ENCODE measurements at places on chromosomes 13 and 19.

DNA sequence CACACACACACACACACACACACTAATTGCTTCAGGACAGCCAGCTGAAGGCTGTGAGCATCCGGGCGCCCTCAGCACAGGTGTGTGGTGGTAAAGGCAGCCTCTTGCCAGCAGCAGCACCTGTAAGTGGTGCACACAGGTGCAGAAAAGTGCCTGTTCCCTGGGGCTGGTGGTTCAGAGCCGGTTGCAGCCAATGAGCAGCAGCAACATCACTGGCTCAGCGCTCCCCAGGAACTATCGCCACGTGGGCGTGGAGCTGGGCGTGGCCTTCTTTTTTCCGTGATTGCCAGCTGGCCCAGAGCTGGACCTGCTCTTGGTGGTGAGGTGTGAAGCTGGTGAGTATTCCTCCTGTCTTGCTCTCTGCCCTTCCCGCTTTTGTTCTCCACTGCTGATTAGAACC is at the start of gene NLRP5:
NLRP5 (plus strand) TSS at position 289 of the 400 bp plus-strand sequence.
- no peak for DNase-seq

DNA sequence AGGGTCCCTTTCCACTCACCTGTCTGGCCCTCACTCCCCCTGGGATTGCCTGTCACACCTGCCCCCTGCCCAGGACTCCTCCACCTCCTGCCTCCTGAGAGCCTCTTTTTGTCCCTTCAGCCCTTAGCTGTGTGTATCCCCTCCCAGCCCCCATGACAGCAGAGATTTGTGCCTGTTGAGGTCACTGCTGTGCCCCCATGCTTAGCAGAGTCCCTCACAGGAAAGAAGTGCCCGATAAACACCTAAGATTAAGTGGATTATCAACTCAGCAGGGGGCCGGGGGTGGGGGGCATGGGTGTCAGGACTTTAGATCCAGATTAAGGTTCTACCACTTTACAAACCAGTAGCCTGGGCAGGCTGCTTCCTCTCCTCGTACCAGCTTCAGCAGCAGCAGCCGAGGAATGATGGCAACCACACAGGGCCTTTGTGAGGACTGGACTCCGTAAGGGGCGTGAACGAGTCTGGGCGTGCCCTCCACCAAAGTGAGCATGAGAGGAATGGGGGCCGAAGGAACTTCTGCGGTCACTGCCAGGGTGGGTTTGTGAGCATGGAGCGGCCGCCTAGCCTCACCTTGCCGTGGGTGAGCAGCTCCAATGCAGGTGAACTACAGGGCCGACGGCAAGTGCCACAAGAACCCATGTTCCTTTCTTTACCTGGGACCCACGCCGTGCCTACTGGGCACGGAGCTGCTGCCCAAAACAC is 36.1 kb downstream of the ZNF787 start:
- DNase-seq = no peak

DNA sequence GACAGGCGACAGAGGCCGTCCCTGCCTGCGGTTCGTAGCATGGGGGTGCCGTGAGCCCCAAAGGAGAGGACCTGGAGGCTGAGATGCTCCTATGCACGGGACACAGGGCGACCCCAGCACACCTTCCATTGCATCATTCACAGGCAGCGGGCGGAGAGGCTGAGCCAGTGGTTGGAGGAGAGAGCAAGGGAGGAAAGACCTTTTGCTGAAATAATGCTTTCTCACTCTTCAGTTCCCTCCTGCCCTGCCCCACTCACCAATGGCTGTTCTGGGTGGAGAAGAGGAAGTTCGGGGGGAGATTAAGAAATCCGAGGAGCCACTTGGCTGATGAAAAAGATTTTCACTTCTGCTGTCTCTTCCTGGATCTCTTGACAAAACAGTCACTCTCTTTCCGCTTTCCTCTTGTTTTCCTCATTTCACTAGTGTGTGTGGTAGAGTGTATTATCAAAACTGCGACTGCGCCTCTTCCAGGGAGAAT is at the start of gene NLRP12:
NLRP12 (minus strand) TSS at position 181 of the 478 bp plus-strand sequence; CDS start at position 41, 140 bp downstream.
- DNase-seq = no peak

DNA sequence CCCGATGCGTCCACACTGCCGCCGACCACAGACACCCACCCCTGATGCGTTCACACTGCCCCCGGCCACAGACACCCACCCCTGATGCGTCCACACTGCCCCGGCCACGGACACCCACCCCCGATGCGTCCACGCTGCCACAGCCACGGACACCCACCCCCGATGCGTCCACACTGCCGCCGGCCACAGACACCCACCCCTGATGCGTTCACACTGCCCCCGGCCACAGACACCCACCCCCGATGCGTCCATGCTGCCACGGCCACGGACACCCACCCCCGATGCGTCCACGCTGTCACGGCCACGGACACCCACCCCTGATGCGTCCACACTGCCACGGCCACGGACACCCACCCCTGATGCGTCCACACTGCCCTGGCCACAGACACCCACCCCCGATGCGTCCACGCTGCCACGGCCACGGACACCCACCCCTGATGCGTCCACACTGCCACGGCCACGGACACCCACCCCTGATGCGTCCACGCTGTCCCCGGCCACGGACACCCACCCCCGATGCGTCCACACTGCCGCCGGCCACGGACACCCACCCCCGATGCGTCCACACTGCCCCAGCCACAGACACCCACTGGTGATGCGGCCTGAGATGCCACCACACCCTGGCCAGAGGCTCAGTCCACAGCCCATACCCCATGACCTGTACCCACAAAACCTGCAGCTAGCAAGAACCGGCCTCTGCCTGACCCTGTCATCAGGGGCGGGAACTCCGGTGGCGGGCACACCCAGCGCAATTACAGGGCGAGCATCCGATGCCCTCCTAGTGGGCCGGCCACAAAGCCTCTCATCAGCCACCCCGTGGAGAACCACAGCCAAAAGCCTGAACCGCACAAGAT is 28.4 kb downstream of the RASA3 start:
- DNase-seq = no peak

GRCh38 chr13:25948910-25949309 is 102.9 kb downstream of the SHISA2 start:
- DNase-seq = no peak

DNA sequence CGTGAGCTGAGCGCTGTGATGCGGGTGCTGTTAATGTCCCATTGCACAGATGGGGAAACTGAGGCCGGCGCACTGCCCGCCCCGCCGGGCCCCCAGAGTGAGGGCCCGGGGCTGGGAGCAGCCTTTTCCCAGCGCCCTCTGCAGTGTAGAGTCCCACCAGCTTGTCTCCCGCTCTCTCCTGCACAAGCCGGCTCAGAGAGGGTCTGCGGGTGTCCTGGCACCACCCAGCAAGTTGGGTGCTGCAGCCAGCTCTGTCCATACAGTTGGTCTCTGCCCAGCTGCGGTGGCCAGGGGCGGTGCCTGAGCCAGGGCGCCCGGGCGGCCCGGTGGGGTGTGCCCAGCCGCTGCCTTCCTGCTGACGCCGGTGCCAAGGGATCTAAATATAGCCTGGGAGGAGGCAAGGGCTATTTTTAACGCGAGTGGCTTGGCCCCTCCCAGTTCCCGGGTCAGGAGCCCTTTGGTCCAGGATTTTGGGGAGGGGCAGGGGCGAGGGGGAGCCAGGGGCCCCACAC is 19.3 kb downstream of the GADD45B start:
- no peak for DNase-seq

DNA sequence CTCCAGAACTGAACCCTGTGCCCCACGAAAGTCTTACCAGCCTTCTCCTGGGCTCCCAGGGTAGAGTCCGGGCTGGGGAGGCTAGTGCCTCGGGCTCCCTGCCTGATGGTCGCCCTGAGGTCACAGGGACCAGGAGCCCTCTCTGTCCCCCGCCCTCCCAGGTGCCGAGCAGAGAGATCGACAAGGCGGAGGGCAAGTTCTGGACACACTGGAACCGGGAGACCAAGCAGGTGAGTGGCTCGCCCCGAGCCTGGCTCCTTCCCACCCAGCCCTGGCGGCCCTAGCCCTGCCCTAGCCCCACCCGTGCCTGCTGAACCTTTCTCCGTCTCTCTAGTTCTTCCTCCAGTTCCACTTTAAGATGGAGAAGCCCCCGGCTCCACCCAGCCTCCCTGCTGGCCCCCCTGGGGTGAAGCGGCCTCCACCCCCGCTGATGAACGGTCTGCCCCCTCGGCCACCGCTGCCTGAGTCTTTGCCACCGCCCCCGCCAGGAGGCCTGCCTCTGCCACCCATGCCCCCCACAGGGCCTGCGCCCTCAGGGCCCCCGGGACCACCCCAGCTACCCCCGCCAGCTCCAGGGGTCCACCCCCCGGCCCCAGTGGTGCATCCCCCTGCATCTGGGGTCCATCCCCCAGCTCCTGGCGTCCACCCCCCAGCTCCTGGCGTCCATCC is 1.6 kb upstream of the AMH start:
- DNase-seq = no peak

DNA sequence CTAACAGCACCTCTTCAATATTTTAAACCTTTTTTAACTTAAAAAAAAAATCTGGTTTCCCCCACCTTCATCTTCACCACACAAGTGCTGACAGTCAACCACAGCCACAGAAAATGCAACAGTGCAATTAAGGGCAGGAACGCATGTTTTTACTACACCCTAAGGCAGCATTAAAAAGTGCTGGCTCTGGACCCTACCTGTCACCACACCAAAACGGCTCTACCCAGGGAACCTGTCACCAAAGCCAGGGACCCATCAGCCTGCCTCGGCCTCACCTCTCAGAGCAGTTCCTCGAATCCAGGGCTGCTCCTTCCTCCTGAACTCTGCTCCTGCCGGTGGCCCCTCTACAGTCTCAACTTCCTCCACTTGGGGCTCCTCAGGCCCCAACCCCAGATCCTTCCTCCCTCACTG is 22.5 kb upstream of the SLC35E1 start:
- no peak for DNase-seq

DNA sequence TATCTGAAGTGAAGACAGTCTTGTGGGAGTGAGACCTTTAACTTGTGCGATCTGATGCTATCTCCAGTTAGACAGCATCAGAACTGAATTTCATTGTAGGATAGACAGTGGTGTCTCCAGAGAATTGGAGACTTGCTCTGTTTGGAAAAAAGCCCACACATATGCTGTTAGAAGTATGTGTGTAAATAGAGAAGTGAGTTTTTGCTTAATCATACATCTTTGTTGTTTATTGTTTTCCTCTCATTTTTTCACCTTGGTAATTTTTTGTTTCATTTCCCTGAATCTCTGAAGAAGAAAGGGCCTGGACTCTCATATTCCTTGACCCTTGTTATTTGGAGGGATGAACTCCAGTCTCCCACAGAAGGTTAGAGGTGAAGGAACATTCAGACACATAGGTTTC is 21.8 kb downstream of the FPR3 start:
- no peak for DNase-seq

GRCh38 chr13:41900918-41901317 is 60.0 kb downstream of the VWA8 start:
- DNase-seq = no peak

DNA sequence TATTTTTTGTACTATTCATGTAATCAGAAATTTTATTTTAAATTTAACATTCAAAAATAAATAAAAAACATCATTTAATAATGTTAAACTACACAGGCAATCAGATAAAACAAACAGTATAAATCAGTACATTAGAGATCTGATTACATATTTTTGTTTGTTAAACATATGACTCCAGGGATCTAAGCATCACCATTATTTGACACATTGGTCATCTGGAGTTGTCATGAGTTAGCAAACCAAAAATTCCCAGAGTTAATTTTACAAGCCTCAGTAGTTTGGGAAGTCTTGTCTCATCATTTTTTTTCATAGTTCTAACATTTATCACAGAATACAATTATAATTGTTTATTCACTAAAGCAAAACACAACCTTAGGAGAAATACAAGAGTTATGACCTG is 770.8 kb upstream of the SLITRK6 start:
- no peak for DNase-seq
